ENCODE measurements at places on chromosomes 3 and 15. TPM values are rescaled to one million over a fixed set of nuclear protein-coding genes. Genes with fewer than 3 reads are reported as not detected.

DNA sequence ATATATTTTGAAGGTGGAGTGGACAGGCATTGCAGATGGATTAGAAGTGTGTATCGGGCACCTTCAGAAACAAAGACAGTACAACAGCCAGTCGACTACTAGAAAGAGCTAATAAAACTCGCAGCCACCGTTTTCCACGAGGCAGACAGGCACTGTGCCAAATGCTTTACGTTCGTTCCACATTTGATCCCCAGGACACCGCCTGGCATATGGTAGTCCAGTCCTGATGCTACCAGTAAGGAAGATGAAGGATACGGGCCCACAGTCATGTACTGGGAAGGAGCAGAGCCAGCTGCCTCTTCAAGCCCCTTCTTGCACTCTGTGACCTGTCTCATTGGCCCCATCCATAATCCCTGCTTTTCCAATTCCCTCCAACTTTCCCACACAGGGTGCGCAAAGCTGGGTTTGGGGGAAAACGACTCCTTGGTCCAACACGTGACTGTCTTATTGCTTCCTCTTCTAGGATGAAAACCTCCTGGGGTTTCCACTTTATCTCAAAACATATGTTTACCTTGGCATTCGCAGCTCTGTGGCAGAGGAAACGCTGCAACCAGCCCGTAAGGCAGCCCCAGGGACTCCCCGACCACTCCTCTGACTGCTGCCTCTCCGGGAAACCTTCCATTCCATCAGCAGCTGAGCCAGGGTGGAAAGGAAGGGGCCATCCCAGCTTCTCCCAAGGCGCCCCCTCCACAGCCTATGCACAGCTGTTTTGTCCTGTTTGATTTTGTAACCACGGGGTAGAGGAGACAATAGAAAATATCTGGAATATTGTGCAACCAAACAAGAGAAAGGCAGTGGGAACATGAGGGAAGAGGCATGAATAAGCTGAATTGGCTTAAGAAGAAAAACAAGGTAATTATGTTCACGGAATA is 107.4 kb downstream of the ADAMTS17 start:
- DNase-seq, result peak; percentile 74

DNA sequence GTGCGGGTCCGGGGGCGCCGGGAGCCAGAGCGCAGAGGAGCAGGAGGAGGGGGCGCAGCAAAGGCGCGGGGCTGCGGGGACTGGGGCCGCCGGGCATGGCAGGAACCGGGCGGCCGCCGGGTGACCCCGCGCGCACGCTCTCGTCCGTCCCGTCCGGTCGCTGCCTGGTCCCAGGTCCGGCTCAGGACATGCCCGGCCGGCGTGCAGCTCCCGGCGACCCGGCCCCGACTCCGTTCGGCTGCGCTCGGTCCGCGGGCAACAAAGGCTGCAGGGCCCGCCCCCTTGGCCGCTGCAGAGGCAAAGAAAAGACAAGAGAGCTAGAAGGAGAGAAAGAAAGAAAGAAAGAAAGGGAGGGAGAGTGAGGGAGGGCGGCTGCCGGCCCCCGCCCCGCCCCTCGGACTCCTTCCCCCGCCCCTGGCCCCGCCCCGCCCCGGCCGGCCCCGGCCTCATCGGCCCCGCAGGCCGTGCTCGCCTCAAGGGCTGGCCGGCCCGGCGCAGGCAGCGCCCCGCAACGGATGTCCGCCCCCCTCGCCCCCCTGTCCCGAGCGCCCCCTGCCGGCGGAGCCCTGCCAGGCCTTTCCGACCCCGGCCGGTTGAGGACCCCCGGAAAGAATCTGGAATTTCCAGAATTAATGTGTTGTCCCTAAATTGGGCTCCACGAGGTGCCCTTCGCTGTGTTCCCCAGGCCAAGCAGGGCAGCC is at the start of gene ADAMTS7:
Gene ADAMTS7 (minus strand): TSS at position 341 of the 701 bp plus-strand sequence. CDS start 244 bp downstream, at position 97.
- DNase-seq, result peak; percentile 71

- no peak for DNase-seq
Measured at GRCh38 chr3:13338231-13338630, 81.9 kb downstream of the NUP210 start.

DNA sequence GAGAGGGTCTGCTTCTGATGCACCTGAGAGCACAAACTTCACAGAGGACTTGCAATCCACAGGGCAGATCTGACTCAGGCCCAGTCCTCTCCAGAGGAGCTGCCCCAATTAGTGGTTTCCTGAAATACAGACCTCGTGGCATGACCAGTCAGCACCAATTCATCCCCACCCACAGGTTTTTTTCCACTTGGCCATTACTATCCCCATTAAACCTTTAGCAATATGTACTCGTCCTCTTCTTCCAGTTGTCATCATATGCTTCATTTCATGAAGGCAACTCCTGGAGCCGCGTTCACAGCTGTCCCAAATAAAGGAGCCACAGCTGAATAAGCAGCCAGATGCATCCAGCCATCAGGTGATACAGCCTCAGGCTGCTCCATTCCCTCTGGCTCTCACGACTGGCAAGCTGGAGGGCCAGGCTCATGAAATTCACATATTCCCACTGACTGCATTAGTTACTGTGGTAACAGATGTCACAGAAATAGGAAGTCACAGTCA is 163.1 kb downstream of the FMN1 start:
- DNase-seq, result no peak

- DNase-seq, result no peak
Measured at GRCh38 chr3:396293-396692, 199.7 kb downstream of the CHL1 start.

DNA sequence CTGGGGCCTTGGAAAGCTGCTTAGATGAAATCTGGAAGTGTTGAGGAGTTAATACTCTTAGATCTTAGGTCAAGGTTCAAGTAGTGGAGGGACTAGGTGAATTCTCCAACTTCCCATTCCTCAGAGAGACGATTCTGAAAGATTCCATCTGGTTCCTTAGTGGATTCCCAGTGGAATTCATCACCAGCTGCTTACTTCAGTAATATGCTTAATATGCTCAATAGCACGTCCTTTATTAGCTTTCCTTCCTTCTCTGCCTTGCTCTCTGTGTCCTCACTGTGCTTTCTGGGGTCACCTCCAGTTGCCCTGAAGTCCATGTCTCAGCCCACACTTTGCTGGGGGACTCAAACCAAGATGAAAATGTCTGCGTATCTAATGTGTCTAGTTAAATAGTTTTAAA is 31.0 kb downstream of the CEP63 start:
- no peak for DNase-seq

Gene ASB14
- 1.5 TPM for polyA plus RNA-seq

Data from muscle of arm (tissue), 14 donors.